Activated CD8-positive, alpha-beta memory T cell treated with anti-CD3 and anti-CD28 coated beads, Interleukin-2, amount 50 U/mL, for 48 hours (primary cell): ENCODE measurements at places on chromosomes 7 and 10.

DNA sequence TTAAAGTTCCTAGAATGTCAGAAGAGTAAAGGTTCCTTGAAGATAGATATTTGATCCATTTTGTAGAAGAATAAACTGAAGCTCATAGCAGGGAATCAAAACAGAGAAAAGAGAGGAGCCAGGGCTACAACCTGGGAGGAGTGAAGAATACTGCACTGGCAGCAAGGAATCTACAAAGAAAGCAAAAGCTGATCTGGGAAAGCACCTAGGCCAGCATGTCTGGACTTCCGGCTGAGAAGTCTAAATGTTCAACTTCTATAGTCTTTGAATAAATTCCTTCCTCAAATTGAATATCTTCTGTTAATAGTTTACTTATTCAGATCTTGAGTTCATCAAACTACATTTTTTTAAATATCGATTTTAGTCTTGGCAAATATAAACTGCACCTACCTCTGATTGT lies 78.2 kb downstream of the VPS41 start:
- DNase-seq, result no peak

DNA sequence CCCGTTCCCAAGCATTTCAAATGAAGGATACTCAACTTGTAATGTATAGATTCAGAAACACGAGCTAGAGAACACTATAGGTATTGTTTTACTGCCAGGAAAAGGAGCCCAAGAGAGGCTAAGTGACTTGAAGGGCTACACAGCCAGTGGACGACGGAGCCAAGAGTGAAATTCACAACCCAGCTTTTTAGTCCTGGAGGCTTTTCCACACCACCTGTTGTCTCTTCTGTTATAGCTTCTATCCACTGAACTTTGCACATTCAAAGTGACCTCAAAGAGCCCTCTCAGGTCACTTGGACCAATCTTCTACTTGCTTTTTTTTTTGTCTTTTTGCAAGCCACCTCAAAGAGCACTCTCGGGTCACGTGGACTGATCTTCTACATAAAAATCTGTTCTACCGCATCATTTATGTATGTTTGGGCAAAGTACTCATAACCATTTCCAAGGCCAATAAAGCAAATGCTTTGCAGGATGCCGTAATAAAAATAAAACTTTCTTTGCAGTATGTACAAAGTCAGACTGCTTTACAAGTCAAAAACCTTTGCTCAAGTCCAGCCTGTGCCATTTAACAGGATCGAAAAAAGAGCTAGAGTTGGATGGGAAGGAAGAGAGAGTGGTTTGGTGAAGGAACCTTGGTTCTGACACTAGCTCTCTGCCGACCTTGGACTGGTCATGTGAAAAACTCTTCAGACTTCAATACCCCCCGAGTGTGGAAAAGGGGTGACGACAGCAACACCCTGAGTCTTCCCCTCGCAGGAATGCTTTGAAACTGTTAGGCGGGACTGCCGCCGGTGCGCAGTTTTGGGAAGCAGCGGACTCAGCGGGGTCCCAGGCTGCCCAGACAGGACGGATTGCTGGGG lies 821 bp downstream of the SLC35B4 start:
- DNase-seq, result no peak

DNA sequence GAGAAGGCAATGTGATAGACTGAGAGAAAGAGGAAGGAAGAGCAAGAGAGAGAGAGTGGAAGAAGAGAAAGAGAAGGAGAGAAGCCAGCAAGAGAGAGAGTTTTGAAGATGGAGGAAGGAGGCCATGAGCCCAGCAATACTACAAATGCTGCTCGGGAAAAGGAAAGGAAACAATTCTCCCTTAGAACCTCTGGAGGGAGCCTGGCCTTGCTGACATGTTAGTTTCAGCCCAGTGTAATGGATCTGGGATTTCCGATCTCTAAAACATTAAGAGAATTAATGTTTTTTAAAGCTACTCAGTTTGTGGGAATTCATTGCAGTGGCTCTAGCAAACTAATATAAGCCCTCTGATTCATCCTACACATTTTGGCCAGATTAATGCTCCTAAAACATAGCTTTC lies 206.8 kb upstream of the MTPN start:
- no peak for DNase-seq

DNA sequence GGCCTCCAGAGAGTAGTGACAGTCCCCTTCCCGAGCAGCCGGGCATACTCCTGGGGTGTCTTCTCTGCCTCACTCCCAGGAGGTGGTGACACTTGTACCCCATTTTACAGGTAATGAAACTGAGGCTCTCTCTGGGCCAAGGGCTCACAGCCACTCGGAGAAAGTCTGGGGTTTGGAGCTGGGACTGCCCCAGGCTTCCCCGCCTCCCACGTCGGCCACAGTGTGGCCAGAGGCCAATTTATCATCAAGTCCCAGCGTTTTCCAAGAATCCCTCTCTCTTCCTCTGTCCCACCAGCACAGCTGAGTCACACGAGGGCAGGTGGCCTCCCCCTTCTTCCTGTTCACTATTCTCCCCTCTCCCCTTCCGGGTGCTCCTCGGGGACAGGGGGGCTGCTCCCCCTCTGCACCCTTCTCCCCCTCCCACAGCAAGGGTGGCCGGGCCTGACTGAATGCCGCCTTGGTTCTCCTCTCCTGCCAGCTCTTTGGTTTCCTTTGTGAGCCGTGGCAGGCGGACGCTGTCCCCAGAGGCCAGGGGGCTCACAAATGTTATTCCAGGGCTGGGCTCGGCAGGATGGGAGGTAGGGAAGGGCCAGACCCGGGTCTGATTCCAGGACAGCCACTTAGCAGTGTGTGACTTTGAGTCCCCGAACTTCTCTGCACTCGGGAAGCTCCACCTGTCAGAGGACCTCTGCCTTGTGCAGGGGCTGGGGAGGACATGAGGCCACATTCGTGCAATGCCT lies 17.7 kb downstream of the CLIP2 start:
- DNase-seq, result no peak

DNA sequence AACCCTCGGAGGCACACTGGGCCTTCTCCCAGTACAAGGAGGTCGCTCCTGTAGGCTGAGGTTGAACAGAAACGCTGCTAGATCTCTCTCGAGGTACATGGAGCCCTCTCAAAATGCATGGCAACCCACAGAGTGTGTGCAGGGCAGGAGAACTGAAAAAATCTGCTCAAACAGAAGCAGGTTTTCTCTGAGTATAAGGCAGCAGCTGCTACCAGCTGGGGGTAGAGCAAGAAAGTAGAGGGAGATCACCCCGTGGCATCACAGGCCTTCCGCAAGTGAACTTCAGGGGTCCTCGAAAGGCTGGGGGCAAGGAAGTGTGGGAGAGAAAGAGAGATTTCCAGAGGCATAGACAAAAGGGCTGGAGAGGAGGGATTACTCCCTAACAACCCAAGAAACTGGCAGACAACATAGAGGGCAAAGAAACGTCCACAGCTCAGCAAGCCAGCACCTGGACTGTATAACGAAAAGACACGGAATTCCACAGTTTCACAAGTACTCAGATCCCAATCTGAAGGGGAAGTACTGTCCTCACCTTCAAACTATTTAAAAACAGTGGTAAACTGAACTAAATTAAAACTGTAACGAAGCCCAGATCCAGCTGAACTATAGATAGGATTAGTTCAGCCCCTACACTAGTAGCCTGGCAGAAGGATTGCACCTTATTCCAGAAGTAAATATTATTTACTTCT lies 299.2 kb downstream of the IPMK start:
- DNase-seq, result no peak

- DNase-seq, result no peak
Measured at GRCh38 chr7:45713669-45714520, 139.7 kb downstream of the ADCY1 start.

- DNase-seq, result no peak
Measured at GRCh38 chr10:63155388-63156020, 22.4 kb downstream of the NRBF2 start.

- DNase-seq, result no peak
Measured at GRCh38 chr10:30368065-30368718, 19.1 kb upstream of the MTPAP start.

DNA sequence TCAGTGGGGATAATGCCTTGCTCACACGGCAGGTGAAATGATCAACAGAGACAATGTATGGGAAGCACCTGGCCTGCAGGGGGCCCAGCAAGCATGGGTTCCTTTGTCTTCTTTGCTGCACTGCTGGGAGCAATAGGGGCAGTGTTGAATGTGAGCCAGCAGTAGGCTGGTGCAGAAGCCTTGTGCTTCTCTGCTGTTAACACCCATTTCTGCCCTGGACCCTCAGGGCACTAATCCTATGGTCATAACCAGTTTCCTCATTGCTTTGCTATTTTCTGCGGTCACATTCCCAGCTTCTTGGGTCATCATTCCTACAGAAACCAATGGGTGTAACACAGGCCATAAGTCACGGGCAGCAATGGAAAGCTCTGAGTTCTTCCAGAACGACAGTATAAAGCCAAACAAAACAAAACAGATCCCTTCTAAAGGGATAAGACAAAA lies 10.9 kb upstream of the LGI1 start:
- no peak for DNase-seq

GRCh38 chr7:107882766-107883165 lies 8.2 kb upstream of the DLD start:
- no peak for DNase-seq

- no peak for DNase-seq
Measured at GRCh38 chr7:106772655-106773108, 92.4 kb upstream of the PIK3CG start.

GRCh38 chr7:94571816-94572215 lies 62.2 kb downstream of the CASD1 start:
- no peak for DNase-seq

DNA sequence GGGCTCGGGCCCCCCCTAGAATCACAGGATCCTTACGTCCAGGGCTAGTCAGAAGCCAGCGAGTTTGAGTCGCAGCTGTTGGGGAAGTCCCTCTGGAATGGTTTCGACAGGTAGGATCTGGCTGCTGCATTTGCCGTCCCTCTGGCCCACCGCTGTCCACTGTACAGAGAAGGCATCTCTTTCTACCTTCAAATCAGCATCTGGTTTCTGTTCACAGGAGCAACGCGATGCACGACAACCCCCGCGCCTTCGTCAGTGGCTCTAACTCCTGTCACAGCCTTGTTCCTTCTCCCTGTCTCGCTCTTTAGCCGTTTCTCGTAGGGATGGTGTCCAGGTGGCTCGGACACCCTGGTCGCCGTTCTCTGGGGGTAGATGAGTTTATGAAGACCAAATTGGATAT lies 11.2 kb upstream of the PFKFB3 start:
- DNase-seq, result no peak

DNA sequence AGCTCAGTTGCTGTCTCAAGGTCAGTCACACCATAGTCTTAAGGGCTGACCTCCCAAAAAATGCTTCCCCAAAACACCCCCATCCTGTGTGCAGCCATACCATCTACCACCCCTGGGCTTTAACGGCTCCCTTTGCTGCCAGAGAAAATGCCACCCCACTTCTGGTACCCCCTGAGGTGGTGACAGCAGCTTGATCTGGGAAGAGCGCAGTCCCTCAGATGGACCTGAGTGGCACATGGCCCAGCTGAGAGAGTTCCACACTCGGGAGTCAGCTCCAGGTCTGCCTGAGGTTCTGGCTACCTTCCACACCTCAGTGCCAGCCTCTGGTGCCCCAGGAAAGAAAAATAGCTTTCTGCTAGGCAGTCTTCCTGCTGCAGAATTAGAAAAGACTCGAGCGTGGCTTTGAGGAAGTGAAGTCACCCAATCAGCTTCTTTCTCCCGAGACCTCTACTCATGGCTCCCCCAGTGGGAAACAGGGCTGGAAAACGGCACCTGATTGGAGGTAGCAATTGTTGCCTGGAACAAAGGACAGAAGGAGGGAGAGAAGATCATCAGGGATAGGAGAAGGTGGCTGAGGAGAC lies 151.7 kb downstream of the ARHGAP21 start:
- DNase-seq, result no peak

GRCh38 chr10:83724471-83725241 lies 414.7 kb upstream of the GHITM start:
- DNase-seq, result no peak

DNA sequence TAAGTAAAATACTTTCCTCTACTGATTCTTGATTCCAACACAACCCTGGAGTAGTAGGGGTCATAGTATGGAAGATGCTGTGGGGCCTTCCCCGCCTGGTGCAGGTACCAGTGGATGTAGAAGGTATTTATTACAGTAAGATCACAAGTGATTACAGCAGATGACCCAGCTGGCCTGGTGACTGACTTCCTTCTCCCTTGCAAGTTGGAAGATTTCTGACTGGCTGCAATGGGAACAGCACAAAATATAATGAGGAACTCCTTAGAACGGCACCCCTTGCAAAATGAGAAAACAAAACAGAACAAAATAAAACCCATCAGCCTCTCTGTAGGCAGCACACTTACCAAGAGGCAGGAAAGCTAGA lies 61.7 kb upstream of the TARP start:
- no peak for DNase-seq

GRCh38 chr10:21427804-21428481 lies 97.5 kb downstream of the SKIDA1 start:
- no peak for DNase-seq

- no peak for DNase-seq
Measured at GRCh38 chr7:157467496-157468212, 130.8 kb downstream of the DNAJB6 start.

DNA sequence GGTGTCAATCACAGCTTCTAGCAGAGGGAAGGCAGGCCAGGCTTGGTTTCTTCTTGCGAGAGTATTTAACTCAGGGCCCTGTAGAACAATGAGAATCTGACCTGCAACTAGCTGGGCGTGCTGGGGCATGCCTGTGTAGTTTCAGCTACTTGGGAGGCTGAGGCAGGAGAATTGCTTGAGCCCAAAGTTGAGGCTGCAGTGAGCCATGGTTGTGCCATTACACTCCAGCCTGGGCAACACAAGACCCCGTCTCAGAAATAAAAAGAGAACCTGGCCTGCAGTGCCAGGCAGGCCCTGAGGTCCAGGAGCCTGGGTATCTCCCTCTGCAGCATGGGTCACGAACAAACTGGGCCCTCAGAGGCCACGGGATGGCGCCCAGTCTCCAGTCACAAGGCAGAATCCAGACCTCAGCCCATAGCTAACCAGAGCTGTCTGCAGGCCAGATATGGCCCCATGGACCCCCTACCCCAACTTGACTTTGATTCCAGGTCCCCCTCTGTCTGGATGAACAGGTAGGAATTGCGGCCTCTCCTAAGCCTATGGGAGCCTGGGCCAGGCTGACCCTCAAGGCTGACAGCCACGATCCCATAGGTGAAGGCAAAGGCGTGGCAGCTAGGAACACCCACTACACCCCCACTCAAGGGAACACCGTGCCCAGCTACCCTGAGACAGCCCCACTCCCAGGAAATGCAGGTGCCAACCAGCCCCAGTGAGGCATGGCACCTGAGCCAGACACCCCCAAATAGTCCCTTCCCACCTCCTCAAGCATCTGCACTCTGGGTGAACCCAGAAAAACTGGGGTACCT lies 102.7 kb upstream of the TNRC18 start:
- peak; percentile 82 for DNase-seq

- no peak for DNase-seq
Measured at GRCh38 chr10:68561865-68562649, 1.9 kb downstream of the TET1 start.
